NCI-H460 (cell line): ENCODE measurements at places on chromosomes 7 and 10.

DNA sequence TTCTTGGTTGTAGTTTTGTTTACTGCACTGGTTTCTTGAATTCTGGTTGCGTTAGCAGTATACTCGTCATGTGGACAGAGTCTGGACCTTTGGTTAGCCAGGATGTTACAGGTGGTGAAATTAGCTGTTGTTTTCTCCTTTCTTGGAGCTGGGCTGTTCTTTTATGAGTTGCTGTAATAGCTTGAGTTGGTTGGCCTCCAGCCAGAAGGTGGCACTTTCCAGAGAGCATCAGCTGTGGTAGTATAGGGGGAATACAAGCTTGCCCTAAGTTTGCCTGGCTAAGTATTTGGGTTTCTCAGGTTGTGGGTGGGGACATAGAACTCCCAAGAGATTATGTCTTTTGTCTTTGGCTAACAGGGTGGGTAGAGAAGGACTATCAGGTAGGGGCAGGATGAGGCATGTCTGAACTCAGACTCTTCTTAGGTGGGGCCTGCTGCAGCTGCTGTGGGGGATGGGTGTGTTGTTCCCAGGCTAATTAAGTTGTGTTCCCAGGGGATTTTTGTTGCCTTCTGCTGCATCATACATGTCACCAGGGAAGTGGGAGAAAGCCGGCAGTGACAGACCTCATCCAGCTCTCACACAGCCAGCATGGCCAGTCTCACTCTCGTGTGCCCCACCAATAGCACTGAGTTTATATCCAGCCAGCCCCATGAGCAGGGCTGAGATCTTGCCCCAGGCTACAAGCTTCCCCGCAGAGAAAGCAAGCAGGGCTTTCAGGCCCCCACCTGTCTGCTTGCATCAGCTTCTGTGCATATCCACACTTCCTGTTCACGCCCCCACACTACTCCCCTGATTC is 246.7 kb upstream of the TPK1 start:
- DNase-seq, result no peak

DNA sequence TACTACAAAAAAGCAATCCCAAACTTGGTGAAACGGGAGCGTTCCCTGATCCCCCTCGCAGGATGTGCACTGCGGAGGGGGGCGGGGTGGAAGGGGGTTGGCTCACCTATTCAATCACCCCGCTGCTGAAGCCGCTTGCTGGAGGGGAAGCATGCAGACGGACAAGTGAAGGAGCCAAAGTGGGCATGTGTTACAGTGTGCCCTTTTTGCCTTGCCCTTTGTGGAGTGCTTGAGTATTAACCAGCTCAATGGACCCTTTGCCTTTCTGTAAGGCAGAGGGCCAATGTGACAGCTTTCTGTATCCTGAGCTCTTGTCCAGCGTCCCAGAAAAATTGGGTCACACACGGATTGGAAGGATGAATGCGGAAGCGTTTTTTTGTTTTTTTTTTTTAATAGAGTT is 348.9 kb upstream of the NPSR1 start:
- DNase-seq, result no peak

DNA sequence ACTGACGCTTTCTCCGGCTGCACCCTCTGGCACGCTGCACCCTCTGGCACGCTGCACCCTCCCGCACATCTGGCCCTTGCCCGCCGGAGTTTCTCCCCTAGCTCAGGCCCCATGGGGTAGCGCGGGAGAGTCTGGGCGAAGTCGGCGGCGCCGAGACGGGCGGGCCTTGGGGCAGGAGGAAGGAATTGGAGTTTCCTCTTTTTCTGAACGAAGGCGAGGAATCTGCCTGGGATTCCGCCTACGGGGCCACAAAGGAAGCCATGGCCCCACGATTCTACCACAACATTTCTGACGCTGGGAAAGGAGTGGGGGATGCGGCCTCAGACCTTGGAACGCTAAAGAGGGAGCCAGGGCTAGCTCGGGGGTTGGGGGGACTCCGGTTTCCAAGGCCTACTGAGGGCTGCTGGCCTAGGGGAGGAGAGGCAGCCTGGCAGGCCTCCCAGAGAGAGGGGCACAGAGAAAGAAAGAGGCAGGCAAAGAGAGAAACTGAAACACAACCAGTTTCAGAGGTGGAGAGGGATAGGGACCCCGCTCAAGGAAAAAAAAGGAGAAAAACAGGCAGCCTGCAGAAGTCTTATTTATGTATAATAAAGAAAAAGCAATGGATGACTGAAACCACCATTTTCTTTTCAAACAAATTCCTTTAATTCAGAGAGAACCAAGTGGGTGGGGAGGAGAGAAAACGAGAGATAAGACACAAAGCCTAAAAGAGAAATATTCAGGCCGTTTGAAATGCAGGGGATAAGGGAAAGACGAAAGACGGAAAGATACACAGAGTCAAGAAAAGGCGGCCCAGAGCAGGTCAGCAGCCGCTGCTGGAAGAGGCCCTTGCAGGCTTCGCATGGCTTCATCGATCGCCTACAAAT is 4.3 kb downstream of the TLX1 start:
- DNase-seq, result no peak

GRCh38 chr10:127332631-127333030 is 136.2 kb upstream of the INSYN2A start:
- DNase-seq, result no peak

DNA sequence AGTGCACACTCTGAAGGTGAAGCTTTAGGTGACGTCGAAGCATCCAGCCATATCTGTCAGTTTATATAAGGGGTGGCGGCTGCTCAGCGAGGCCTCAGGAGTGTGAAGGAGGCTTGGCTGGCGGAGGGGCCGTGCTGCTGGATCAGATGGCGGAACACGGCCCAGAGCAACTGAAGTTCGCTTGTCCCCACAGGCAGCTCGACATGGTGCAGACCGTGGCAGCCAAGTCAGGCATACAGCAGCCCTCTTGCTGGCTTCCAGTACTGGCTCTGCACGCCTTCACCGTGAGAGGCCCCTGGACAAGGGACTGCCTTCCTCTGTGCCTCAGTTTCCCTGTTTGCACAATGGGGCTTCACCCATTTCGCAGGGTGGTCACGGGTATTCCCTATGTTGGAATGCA is 443.5 kb downstream of the DNAJB6 start:
- no peak for DNase-seq

DNA sequence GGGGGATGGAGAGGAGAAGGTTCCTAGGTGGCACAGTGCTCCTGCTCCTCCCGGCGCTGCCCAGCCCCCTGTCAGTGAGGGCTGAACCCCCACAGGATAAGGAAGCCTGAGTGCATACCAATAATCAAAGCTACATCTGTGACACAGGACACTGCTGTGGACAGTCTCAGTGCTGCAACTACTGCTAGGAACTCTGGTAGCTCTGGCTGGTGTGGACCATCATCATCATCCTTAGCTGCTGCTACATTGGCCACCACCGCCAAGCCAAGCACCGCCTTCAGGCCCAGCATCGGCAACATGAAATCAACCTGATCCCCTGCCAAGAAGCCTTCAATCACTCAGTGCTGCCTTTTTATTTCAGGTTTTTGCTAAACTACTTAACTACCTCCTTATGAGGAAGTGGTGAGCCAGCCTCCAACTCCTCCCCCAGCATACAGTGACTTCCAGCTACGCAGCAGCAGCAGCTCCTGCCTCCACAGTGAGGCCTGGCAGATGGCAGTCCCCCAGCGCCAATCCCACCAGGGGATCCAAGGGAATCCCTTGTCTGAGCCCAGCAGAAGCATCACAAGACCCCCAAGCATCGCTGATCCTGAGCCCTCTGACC is 32.1 kb upstream of the SLC26A4 start:
- DNase-seq, result no peak
